Panc1 (cell line): ENCODE measurements at places on chromosomes 16 and 17. TPM values are rescaled to one million over a fixed set of nuclear protein-coding genes. Genes with fewer than 3 reads are reported as not detected.

Gene ANKS4B
- not detected for total RNA-seq

Gene KRT27
- not detected for total RNA-seq

GRCh38 chr16:5874899-5875298, 777.3 kb upstream of the EEF2KMT start:
- no peak for DNase-seq

Gene CAPNS2
- total RNA-seq = 1.4 TPM

DNA sequence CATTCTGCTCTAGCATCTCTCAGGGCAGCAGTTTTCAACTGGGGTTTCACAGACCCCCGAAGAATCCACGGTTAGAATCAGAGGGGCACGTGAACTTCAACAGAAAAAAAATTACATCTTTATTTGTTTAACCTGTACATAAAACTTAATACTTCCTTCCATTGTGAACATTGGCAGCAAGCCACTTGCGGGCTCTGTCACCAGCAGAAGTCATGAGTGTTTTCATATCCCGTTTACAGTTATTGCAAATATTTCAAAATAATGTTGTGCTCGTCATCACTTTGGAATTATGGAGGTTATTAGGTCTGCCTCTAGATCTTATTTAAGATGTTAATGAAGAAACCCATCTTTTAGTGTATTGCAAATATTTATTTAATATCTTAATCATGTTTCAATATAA, 109.8 kb downstream of the SDR42E1 start:
- no peak for DNase-seq

GRCh38 chr17:27609611-27610303, 21.2 kb upstream of the LGALS9 start:
- no peak for DNase-seq

- no peak for DNase-seq
Observed at GRCh38 chr16:610513-611381, 20.0 kb upstream of the WFIKKN1 start.

Gene NPIPB6
- total RNA-seq = 1.3 TPM

Gene PKD1
- total RNA-seq = 279 TPM

DNA sequence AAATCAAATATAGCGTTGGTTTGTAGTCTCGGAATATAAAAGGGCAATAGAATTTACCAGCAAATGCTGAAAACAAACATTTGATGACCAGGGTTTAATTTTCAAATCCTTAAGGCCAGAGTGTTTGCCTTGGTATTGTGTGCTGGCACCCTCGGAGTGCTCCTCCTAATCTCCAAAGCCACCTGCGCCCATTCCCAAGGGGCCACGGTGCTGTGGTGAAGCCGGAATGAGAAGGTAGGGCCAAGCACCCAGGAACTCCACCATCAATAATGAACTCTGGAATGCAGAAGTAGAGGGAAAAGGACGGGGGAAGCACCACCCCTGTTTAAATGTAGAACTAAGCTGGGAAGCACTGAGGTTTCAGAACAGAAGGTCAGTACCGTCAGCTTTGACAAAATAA, 51.9 kb downstream of the COG7 start:
- DNase-seq = no peak

Gene TM4SF5
- not detected for total RNA-seq

- no peak for DNase-seq
Observed at GRCh38 chr17:27513849-27514248, 57.6 kb downstream of the KSR1 start.

Gene MAPT
- total RNA-seq = 0.59 TPM

DNA sequence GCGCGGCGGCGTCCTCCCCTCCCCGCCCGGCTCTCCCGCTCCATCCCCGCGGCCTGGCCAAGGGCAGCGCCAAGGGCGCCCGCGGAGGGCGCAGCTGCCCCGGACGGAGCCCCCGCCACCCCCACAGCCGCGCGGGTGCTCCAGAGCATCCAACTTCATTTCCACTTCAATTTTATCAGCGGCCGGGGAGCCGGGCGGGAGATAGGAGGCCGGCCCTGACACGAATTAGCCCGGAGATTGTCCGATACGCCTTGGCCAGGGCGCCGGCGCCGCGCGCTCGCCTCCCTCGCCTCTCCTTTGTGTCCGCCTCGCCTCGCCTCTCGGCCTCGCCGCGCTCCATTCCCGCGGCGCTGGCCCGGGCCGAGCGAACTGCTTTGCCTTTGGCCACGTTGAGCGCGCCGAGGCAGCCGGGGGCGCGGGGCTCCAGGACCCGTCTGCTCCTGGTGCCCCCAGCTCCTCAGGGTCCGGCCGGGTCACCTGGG, 129.1 kb upstream of the LHX1 start:
- no peak for DNase-seq

Gene KRT24
- total RNA-seq = not detected

Gene RHOT1
- total RNA-seq = 39.2 TPM

Gene SARM1
- 17.4 TPM for total RNA-seq

DNA sequence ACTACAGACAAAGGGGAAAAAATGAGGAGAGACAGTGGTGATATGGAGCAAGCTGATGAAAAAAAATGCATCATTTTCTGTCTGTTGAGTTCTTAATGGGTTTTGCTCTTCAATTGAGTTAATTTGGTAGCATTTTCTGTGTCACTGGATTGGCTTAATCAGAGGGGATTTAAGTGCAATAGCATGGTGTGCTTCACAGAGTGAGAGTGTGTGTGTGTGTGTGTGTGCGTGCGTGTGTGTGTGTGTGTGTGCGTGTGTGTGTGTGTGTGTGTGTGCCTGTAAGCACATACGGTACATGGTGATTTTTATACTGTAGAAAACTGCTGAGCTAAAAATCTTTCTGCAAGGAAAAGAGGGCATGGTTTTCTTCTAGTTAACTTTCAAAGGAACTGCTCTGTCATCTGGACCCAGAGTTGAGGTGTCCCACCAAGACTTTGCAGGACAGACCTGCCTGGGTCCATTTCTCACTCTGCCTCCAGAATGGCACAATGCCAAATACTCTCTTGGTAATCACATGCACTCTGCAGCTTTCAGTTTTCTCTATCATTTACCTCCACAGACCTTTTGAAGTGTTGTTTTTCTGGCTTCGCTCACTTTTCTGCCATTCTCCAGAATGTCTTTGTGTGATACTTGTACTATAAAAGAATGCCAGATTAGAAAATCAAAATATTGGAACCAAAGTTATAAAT, 952.6 kb upstream of the SOX9 start:
- DNase-seq = no peak

Gene TMC7
- total RNA-seq = 5.1 TPM

- DNase-seq = no peak
Observed at GRCh38 chr16:48958681-48959080, 323.0 kb downstream of the CBLN1 start.

Gene KRTAP4-3
- not detected for total RNA-seq
